ENCODE measurements at places on chromosomes 12 and 14. TPM values are rescaled to one million over a fixed set of nuclear protein-coding genes. Genes with fewer than 3 reads are reported as not detected.

Gene FOXN4
- total RNA-seq, result not detected

Gene LACRT
- not detected for total RNA-seq

Gene APOF
- total RNA-seq, result not detected

Gene CDC42BPB
- 131 TPM for total RNA-seq

Gene SIX1
- 1.1 TPM for total RNA-seq

Gene SMIM41
- not detected for total RNA-seq

Gene KRT82
- not detected for total RNA-seq

Gene KRT75
- not detected for total RNA-seq

Gene IL31
- total RNA-seq, result not detected

Gene HPD
- total RNA-seq, result 8.5 TPM

Gene RECQL
- 30.6 TPM for total RNA-seq

Gene TTC8
- 8.6 TPM for total RNA-seq

Gene GPRC5D
- total RNA-seq, result not detected

Gene TAS2R43
- total RNA-seq, result 2.4 TPM

Gene VPS29
- total RNA-seq, result 90.0 TPM

Gene HOXC10
- total RNA-seq, result not detected

Gene PIP4K2C
- 21.3 TPM for total RNA-seq

Gene CFAP73
- total RNA-seq, result not detected
